ENCODE measurements at places on chromosomes 12 and 14.

DNA sequence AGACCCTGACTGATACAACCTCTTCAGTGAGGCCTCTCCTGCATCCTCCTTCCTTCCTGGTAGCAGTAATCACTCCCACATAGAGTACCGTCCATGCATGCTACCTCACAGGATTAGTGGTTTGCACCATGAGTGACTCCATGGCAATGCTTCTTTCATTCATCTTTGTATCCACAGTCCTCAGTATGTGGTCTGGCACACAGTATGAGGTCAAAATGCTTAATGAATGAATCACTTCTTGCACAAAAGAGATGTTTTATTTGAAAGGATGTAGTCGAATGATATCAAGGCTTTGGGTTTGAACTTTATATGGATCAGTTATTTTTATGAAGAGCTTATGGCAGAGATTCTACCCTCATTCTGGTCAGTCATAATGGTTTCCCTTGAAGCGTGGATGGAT, 42.2 kb downstream of the KCNA5 start:
- DNase-seq, result no peak

DNA sequence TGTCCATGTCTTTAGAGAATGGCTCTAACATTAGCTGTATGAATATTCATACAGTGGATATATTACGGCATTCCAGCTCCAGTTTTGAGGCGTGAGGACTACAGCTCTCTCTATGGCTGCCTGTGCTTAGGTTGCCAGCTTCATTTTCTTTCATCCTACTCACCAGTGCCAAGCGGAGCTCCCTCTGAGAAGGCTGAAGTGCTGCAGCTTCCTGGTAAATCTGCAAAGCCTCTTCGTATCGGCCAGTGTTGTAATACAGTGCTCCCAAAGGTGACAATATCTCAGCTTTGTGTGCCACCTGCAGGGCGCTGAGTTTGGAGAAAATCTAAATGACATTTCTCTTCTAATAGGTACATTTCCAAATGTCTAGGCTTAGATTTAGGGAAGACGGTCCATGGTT, 19.8 kb upstream of the OVCH1 start:
- no peak for DNase-seq

DNA sequence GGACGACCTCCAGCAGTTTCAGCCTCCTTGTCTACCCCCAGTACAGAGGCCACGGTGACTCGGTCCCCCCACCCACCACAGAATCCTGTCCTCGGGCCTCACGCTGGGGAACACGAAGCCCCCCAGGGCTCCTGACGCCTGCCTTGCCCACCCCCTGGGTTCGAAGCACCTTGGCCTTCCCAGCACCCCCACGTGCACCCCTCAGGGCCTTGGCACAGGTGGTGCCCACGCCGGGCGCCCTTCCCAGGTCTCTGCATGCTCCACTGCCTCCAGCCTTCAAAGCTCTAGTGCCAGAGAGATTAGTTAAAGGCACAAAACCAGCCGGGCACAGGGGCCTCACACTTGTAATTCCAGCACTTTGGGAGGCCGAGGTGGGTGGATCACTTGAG, 61.8 kb downstream of the NOC4L start:
- DNase-seq, result no peak

DNA sequence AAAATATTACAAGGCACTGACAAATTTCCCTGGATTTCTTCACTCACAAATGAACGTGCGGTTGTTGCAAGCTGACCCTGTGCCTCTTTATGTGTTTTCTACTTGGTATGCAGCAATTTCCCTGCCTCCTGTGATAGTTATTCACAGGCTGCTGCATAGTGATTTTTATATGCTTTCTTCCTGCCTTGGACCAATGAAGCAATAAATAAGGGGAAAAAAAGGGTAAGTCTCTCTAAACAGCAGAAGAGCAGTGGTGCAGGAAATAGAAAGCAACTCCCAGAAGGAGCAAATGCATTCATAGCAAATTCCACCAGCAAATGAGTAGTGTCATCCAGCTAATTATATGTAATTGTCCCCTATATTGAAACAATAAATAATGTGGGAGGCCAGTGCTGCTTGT, 737.9 kb downstream of the GALC start:
- DNase-seq, result no peak

DNA sequence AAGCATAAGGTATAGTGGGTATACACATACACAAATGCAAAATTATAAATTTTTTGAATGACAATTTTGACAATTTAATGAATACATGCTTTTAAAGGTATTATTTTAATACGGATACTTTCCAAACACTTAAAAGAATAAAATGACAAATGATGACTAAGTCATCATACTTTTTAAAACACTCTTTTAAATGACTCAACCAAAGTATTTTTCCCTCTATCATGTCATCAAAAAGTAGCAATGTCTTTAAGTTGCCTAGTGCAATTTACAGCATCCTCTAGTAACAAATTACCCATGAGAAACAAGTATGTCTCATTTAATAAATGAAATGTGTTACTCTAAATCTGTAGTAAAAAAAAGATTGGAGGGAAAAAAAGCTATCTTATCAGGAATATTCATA, 73.3 kb downstream of the RPS6KA5 start:
- no peak for DNase-seq

- DNase-seq, result no peak
Measured at GRCh38 chr14:35539969-35540368, 6.0 kb downstream of the INSM2 start.

- no peak for DNase-seq
Measured at GRCh38 chr14:23025151-23025814, 9.4 kb downstream of the PSMB5 start.

GRCh38 chr14:93708800-93709199, 79.5 kb downstream of the PRIMA1 start:
- DNase-seq, result no peak

DNA sequence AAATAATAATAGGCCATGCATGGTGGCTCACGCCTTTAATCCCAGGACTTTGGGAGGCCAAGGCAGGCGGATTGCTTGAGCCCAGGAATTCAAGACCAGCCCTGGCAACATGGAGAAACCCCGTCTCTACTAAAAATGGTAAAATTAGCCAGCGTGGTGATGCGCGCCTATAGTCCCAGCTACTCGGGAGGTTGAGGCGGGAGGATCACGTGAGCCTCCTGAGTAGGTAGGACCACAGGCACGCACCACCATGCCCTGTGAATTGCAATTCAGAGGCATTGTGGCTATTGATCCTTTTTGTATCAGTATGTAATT, 2.3 kb downstream of the ARHGDIB start:
- DNase-seq, result no peak

DNA sequence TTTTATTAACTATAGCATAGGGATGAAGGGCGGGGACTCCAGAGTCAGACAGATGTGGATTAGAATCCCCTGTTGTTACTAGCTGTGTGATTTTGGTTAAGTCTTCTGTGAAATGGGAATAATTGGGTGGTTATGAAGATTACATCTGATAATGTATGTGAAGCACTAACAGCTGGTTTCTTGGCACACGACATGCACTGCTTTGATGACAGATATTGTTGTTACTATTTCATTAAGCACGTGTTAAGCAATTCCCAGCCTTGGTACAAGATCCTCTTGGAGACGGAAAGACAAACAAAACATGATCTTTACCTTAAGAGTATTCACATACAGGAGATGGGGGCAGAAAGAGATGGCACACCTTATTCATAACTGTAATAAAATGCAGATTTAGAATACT, 7.9 kb downstream of the PPFIBP1 start:
- DNase-seq, result no peak

GRCh38 chr12:126084480-126084879, 1019.2 kb downstream of the AACS start:
- DNase-seq, result no peak

- no peak for DNase-seq
Measured at GRCh38 chr12:38159591-38160317, 156.8 kb upstream of the ALG10B start.

GRCh38 chr12:79156846-79157463, 292.4 kb downstream of the SYT1 start:
- no peak for DNase-seq

GRCh38 chr12:34354239-34355200, 332.2 kb downstream of the ALG10 start:
- no peak for DNase-seq

- no peak for DNase-seq
Measured at GRCh38 chr14:56821177-56821576, 10.9 kb upstream of the OTX2 start.

DNA sequence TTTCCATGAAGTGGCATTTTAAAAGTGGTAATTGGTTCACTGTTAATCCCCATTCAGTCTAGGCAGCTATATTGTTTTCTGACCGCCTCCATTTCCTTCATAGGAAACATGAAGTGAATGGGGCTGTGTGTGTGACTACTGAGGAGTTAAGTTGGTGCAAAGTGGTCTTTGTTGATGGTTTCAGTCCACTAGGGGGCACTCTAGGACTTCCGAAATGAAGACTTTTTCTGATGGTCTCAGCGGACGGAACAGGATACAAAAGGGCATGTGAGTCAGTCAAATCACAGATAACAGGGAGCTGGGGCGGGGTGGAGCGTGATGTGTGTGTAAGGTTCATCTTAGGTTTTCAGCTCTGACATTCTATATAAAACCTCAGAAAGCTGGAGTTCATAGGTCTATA, 240.1 kb upstream of the OR4E1 start:
- DNase-seq, result peak; percentile 76

- no peak for DNase-seq
Measured at GRCh38 chr14:35959835-35960234, 133.7 kb downstream of the BRMS1L start.

GRCh38 chr12:27064397-27065342, 17.7 kb downstream of the C12orf71 start:
- no peak for DNase-seq

DNA sequence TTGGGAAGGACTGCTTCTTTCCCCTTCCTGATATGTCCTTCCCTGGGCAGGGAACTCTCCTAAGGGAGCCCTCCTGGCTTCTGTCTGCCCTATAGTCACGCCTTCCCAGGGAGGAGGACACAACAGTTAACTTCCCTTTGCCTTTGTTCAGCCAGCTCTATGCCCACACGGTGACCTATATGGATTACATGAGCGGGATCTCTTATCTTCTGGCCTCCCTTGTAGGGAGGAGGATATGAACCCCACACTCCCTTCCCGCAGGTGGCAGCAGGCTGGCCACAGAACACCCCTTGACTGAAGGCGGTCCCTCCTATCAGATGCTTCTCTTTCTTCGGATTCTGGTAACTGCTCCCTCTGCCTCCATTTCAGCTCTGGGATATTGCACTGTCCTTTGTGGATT, 135.6 kb upstream of the MAX start:
- DNase-seq, result no peak

GRCh38 chr14:74619672-74620131, 7.7 kb upstream of the LTBP2 start:
- no peak for DNase-seq

- DNase-seq, result no peak
Measured at GRCh38 chr12:76398106-76398505, 49.9 kb upstream of the BBS10 start.

- DNase-seq, result no peak
Measured at GRCh38 chr12:94305130-94305957, 154.3 kb downstream of the CEP83 start.

- DNase-seq, result no peak
Measured at GRCh38 chr14:81529391-81529790, 4.3 kb downstream of the SEL1L start.

DNA sequence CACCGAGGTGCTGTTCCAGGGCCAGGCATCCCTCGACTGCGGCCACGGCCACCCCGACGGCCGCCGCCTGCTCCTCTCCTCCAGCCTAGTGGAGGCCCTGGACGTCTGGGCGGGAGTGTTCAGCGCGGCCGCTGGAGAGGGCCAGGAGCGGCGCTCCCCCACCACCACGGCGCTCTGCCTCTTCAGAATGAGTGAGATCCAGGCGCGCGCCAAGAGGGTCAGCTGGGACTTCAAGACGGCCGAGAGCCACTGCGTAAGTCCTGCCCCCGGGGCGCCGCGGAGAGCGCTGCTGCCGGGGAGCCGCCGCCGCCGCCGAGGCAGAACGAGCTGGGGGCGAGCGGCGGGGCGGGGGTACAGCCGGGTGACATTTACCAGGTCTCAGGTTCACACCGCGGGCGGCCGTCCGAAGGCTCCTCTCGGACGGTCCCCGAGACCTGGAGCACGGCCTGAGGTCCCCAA, 1.4 kb downstream of the PLXNC1 start:
- no peak for DNase-seq

- no peak for DNase-seq
Measured at GRCh38 chr12:54415221-54415929, 3.7 kb downstream of the ITGA5 start.

DNA sequence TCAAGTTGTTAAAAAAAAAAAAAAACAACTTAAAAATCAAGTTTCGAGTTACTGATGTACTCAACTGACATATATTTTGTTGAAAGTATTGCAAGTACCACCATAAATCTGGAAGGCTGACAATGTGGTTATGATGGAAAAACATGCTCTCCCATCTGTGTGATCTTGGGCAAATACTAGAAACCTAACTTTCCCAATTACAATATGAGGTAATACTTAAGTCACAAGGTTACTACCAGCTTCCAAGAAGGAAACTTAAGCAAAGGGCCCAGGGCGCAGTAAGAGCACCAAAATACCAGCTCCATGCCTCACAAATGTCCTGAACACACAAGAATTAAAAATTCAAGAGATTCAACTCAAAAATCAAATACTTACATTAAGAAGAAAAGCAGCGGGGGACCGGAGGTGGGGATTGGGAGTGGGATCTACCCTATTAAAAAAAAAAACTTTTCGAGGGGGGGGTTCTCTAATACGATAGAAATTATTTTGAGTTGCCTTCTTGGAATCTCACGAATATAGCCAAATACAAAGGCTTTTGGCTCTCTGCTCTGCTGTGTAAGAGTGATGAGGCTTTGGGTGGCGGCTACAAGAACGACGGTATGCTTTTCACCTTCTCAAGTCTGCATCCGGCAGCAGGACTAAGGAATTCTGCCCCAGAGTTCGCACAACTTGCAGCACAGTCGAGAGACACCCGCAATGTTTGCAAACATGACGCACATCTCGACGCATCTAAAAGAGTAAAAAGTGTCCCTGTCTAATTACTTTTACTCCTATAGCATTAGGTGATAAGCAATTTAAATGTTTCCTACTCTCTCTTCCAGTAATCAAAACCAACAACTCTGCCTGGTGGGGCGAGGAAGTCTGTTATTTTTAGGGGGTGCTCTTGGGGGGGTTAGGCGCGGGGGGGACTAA, 1.1 kb downstream of the SAV1 start:
- DNase-seq, result peak; percentile 40

GRCh38 chr14:22456998-22457594, 131.9 kb downstream of the DAD1 start:
- DNase-seq, result no peak

GRCh38 chr12:118591-118990, 52.0 kb downstream of the IQSEC3 start:
- DNase-seq, result no peak

DNA sequence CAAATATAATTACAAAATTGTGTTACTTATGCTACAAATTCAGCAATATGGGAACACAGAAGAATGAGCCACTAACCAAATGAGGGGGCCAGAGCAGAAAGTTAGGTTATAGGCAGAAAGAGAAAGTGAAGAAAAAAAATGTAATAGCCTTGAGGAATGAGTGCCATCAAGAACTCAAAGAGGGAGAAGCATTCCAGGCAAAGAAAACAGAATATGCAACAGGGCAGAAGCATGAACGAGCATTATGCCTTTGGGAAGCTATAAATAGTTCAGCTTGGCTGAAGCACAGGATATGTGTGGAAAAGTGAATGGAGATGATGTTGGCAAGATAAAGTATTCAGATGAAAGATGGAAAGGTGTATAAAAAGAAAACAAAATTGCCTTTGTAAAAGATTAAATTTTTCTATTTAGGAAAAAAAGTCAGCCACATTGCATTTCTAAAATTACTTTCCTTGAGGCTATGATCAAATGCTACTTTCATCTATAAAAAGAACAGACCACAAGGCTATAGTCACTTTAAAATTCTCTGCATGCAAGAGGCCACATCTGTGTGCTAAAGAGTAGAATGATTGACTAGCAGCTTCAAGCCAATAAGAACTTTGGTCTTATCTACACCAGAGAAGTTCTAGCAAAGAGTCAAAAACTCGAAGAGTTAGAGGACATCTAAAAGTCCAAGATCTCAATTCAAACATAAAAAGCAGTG, 193.6 kb upstream of the GARIN6 start:
- DNase-seq, result no peak

All from NT2/D1 (cell line).